ENCODE measurements at places on chromosomes 2 and 18.

DNA sequence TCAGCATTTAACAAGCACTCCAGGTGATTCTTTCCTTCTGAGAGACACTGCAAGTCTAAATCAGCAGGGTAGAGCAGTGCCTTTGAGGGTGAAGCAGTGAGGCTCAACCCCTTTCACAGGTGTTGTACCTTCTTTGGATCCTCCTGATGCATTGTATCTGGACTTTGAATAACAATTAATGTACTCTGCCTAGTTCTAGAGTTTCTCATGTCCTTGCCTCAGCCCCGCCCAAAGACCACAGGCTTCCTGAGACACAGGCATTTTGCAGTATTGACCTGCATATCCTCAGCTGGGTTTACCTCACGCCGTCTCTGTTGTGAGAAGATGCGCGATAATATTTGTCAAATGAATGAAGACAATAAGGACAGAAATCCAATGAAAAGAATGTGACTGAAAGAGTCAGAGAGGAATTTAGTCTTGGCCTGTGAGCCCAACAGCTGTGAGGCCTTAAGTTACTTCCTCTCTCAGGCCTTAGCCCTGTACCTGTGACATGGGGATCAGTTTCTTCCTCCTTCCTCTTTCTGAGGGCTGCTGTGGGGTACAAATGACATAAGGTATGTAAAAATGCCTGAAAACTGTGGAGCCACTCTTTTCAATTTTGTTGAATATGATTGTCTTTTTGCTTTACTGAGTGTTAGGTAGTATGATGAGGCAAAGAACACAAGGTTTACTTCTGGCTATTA lies 43.7 kb downstream of the WIPF1 start:
- no peak for DNase-seq

GRCh38 chr2:48707466-48707865 lies 48.1 kb downstream of the LHCGR start:
- DNase-seq: no peak

DNA sequence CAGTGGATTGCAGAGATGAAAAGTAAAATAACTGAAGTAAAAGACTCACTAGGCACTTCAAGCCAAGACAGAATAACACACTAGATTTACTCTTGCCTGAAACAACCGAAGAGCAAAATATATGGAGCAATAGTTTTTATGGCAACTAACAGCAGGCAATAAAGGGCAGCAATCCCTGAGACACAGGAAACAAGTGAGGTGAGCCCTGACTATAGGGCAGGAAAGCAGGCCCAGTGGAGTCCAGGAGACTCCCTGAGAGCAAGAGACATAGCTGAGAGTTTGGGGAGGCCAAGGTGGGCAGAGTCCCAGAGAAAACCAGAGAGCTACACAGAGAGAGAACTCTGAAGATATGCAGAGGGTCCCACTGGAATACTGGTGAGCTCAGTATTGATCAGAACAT lies 18.8 kb downstream of the FARSB start:
- DNase-seq: no peak

DNA sequence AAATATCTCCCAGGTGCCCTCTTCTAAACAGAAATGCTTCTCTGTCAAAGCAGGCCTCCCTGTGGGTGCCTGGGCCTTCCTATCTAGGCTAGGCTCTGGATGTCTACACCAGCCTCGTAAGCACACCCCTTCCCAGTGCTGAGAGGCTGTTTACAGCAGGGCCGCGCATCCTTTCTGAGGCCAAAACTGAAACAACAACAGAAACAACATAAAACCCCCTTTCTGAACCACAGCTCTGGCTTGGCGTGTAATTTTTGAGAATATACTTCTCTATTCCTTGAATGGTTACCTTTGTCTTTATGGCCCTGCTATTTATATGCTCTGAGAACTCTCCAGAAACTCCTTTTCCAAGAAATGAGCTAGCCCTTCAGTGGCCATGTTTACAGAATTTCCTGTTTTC lies 118.4 kb downstream of the BCL2L11 start:
- no peak for DNase-seq

DNA sequence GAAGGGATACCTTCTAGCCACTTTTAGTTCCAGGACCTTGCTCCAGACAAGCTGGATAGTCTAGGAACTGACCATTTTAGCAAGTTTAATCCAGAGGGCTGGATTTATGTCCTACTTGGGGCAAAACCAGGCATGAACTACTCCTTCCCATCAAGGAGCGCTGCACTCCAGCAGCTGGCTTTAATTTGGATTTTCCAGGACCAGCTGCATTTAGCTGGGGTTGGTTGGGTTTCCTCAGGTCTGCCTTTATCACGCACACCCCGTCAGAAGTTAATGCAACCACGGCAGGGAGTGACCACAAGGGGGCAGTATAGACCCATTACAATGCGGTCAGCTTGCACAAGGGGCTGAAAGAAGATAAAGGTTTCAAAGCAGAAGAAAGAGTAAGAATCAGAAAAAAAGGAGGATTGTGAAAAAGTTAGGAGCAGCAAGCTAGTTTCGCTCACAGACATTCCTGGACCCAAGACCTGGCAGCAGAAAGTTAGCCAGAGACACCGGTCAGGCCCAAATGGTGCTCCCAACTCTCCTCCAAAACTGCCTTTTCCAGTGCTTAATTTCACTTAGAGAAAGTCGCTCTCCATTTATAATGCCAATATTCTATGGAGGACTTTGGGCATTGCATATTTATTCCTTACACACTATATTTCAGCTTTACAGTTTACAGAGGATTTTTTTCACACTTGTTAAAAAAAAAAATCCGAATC lies 40.1 kb downstream of the SLC4A1AP start:
- DNase-seq: peak; percentile 71
